NCI-H748 treated with DMSO at 0.1 percent for 48 hours (cell line): ENCODE measurements at places on chromosomes 13 and 19.

DNA sequence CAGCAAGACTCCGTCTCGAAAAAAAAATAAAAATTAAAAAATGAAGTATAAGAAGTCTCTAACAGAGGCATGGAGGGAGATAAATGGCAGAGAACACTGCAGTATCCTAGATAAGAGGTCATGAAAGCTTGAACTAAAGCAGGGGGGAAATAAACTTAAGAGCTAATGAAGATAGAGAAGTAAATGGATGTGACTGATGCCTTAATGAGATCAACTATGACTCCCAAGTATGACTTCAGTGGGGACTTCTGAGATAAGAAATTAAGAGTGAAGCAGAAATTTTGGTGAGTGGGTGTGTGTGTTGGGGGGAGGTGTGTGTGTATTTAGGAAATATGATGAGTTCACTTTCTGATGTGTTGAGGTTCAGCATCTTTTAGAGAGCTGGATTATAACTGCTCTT lies 55.1 kb downstream of the DIAPH3 start:
- DNase-seq: no peak

GRCh38 chr13:109712124-109712722 lies 74.2 kb downstream of the IRS2 start:
- no peak for DNase-seq

DNA sequence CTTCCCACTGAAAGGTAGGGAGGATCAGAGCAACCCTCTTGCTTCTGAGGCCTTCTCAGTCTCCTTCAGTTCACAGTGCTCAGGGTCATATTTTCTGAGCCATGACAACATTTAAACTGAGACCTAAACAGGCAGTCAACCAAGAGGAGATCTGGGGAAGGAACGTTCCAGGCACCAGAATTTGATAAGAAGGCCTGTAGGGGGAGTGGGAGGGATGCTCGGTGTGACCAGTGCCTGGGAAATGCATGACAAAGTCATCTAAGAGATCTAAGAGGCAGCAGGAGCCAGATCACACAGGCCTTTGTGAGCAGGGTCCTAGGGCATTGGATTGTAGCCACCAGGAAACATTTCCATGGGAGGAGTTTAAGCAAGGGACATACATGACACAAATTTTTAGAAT lies 71.6 kb downstream of the SHISA2 start:
- DNase-seq: no peak

- no peak for DNase-seq
Observed at GRCh38 chr19:39196860-39197562, at the start of gene NCCRP1. TSS of gene NCCRP1 (plus strand) at chr19:39196964. CDS start at chr19:39196983, 19 bp downstream.

DNA sequence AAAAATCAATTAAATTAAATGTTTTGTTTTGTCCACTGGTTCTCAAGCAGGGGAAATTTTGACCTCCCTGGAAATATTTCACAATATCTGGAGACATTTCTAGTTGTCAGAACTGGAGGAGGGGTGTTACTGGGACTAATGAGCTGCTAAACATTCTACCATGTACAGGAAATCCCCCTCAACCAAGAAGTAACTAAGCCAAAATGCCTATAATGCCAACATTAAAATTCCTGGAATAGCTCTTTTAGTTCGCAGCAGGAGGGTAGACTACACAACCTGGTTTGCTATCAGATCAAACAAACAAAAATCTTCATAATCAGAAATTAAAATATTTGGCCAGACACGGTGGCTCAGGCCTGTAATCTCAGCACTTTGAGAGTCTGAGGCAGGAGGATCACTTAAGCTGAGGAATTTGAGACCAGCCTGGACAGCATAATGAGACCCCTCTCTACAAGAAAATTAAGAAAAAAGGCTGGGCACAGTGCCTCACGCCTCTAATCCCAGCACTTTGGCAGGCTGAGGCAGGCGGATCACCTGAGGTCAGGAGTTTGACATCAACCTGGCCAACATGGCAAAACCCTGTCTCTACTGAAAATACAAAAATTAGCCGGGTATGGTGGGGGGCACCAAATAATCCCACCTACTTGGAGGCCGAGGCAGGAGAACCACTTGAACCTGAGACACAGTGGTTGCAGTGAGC lies 13.7 kb upstream of the SMARCA4 start:
- DNase-seq: no peak

DNA sequence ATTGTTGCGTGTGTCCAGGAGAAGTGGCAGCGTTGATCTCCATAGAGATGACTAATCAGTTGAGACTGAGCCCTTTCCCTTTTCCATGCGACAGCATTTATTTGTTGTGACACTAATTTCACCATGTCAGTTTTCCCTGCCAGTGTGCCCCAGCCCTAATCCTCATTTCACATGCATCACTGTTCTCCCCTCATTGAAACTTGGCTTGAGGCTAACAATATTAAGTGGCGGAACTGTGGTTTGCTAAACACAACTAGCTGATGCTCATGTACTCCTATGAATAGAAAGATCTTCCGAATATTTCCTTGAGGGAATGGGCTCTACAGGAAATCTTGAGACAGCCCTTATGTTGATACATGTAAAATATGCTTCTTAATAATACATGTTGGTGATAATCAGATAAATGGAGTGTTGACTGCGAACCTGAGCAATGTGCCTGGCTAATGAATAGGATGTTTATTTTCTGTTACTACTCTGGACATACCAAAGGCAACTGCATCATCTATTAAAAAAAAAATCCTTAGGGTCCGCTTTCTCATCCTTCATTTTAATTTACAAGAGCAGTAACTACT lies 258.6 kb downstream of the ATP8A2 start:
- no peak for DNase-seq

DNA sequence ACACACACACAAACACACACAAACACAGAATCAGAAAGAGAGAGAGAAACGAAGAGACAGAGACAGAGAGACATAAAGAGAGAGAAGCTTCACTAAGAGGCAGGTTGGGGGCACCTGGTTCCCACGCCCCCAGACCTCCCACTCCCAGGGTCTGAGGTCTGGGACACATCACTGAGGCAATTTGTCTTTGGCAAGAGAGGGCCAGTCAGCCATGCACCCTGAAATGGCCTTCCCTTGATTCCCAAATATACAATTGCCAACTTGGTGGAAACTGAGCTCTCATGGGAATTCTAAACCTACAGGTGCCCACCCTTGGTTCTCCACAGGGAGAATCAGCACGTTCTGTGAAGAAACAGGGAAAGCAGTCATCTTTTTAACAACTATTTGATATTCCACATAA lies 79.5 kb downstream of the COL4A1 start:
- DNase-seq: no peak

DNA sequence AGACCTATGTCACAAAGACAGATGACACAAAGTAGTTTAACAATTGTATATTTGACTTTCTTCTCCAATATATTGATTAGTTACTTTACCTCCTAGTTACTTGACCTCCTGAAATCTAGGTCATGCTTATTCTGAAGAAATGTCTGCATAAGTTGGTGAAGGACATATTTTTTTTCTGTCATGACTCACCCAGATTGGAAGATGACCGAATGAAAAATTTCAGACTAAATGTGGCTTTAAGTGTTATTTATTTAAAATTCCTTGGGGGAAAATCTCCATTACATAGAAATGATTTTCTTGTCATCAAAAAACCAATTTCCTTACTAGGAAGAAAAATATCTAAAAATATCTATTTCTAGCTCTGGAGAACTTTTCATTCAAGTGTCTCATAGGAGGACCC lies 217.1 kb downstream of the POSTN start:
- DNase-seq: no peak

DNA sequence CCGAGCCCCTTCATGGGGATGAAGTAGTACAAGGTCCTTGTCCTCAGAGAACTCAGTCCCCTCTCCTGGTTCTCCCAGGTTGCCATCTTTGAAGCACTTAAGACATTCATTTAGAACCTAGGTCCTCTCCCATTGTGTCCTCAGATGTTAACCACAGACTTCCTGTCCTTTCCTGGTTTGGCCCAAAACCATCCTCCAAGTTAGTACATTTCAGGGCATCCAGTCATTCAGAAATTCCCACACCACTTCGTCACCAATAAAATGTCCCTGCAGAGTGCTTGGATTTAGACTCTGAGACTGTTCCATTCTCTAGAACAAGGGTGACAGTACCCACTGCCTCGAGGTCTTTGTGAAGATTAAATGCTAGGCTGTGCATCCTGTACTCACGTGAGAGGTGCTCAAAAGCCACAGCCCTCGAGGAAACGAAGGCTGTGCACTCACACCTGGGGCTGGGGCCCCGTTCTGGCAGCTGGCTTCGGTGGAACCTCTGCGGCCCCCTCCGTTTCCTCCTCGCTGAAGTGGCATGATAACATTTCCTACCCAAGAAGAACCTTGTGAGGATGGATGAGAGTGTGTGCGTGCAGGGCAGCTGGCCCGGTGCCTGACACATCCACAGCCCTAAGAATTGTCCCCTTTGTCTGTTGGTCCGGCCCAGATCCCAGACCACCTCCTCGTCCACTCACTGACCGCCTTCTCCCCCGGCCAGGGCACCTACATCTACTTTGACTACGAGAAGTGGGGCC lies 4.7 kb downstream of the LENG1 start:
- DNase-seq: no peak

GRCh38 chr13:61142506-61142905 lies 273.1 kb downstream of the PCDH20 start:
- DNase-seq: no peak

- DNase-seq: no peak
Observed at GRCh38 chr19:10332158-10332964, 968 bp downstream of the RAVER1 start.

DNA sequence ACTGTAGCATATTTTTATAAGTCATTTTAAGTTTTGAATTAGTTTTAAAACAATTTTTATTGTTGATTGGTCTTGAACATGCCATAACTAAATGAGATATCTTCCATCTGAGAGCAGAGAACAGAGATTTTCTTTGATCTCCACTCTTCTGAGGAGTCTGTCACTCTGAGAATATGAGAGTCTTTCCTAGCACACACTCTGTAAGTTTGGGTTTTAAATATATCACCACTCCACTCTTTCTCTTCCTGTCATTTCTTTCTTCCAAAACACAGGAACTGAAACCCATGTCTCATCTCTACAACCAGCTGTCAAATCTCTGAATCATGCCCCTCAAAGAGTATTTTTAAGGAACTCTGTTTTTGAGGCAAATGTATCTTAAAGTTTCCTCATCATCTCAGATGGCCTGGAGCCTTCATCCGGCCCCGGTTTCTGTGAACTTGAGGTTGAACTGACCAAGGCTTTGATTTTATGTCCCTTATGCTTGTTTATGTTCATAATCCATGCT lies 698.2 kb upstream of the SGCG start:
- DNase-seq: no peak

- peak; percentile 73 for DNase-seq
Observed at GRCh38 chr13:112968910-112969691, at the start of gene MCF2L. TSS of gene MCF2L (plus strand) at chr13:112969214. CDS start at chr13:112969380, 166 bp downstream.

GRCh38 chr13:96075953-96076543 lies 13.9 kb upstream of the HS6ST3 start:
- DNase-seq: no peak

DNA sequence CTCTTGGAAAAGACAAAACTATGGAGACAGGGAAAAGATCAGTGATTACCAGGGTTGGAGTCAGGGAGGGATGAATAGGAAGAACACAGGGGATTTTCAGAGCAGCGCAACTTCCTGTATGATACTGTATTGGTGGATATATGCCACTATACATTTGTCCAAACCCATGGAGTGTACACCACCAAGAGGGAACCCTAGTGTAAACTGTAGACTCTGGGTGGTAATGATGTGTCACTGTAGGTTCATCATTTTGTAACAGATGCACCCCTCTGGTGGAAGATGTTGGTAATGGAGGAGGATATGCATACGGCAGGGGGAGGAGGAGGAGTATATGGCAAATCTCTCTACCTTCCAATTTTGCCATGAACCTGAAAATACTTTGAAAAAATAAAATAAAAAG lies 68.1 kb downstream of the UFM1 start:
- DNase-seq: no peak

GRCh38 chr13:114122591-114123211 lies 9.7 kb downstream of the RASA3 start:
- DNase-seq: no peak

GRCh38 chr19:33569821-33570220 lies 48.2 kb upstream of the PEPD start:
- no peak for DNase-seq

GRCh38 chr19:39998501-39998900 lies 1.6 kb downstream of the ZNF546 start:
- no peak for DNase-seq

GRCh38 chr19:18603255-18603957 lies 3.2 kb downstream of the CRLF1 start:
- no peak for DNase-seq

- DNase-seq: no peak
Observed at GRCh38 chr19:12166626-12167025, 3.7 kb downstream of the ZNF136 start.

GRCh38 chr19:53977429-53977990 lies 13.9 kb upstream of the CACNG6 start:
- peak; percentile 85 for DNase-seq

GRCh38 chr19:30053558-30053957 lies 111.5 kb downstream of the URI1 start:
- no peak for DNase-seq

DNA sequence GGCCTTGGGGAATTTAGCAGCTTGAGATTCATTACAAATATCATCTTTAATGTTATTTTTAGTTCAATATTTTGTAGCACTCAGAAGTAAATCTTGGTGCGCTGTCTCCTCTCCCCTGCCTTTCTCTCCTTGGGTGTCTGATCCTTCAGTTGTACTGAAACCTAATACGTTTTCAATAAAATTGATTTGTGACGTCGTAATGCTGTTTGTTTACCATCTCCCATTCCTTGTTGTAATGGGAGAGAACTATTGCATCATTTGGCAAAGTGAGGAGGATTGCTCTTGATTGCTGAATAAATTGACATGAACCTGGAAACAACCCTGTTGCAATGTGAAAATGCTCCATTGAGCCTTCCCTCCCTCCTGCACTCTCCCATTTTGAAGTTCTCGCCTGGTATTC lies 43.2 kb upstream of the TSHZ3 start:
- no peak for DNase-seq

GRCh38 chr13:113029487-113030258 lies 60.7 kb downstream of the MCF2L start:
- DNase-seq: no peak

GRCh38 chr19:19335408-19336158 lies 15.0 kb downstream of the MAU2 start:
- no peak for DNase-seq

GRCh38 chr13:98333486-98333885 lies 156.4 kb upstream of the RNF113B start:
- no peak for DNase-seq

DNA sequence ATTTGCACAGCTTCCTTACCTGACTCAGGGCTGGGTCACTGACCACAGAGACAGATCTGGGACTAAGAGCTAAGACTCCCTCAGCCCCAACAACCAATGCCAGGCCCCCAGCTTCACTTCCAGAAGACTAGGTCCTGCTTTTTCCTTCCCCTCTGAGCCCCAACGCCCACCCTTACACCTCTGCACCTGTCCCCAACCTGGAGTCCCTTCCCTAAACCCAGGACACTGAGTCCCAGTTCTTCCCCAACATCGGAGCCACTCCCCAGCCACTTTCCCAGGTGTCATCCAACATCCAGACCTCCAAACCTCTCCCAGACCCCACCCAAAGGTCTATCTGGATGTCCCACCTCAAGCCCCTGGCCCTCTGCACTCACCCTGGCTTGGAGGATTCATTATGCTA lies 2.9 kb downstream of the FCER2 start:
- DNase-seq: no peak
